GM12878 (cell line): ENCODE measurements at places on chromosomes 12 and 14.

GRCh38 chr12:6867413-6868210 is at the start of gene TPI1:
TPI1 (plus strand) TSS chr12:6867531; CDS start chr12:6867567, 36 bp downstream.
- H3K27ac ChIP-seq, result peak within 1 kb of the TSS; percentile 96
- peaks cover 32% of the 10 kb centered on the region for H3K4me1 ChIP-seq
- H3K4me3 ChIP-seq, result peak within 1 kb of the TSS; percentile 100
- H3K27me3 ChIP-seq, result no peaks in the 10 kb centered on the region
- H3K36me3 ChIP-seq, result peaks cover 25% of the 10 kb centered on the region
- DNase-seq, result peak; percentile 23

- peak; percentile 9 for DNase-seq
- no peaks in the 10 kb centered on the region for H3K27me3 ChIP-seq
- H3K4me1 ChIP-seq, result no peaks in the 10 kb centered on the region
- no peak overlapping the region for H3K4me3 ChIP-seq
- no peaks in the 10 kb centered on the region for H3K36me3 ChIP-seq
These were observed 282.8 kb downstream of the PAWR start for GRCh38 chr12:79407671-79408622.

DNA sequence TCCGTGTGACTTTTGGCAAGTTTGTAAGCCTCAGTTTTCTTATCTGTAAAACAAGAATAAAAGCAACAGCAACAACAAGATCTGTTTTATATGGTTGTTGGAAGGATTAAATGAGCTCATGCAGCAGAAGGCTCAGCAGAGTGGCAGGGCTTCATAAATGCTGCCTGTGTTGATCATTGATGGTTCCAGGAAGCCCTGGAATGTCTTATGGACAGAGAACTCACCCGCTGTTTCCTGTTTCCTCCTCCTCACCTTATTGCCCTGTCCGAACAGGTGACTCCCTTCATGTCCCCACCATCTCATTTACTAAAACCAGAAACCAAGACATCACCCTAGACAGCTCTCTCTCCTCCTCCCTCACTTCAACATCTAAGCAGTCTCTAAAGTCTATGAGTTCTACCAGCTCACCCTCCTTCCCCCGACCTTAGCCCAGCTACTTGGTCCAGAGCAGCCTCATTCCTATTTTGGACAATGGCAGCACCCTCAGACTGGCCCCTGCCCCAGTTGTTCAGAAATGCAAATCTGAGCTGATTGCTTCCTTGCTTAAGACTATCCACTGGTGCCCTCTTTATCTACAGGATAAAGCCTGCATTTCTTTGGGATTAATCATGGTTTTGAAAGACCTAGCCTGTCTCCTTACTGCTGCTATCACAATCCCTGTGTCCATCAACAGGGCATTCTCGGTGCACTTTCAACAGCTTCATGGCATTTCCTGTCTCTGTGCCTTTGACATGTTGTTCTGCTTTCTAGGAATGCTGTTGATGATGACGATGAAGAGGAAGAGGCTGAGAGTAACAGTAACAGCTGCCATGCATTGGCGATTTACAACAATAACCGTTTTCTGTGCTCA is 21.4 kb upstream of the GSG1 start:
- no peaks in the 10 kb centered on the region for H3K4me1 ChIP-seq
- DNase-seq, result no peak
- no peak overlapping the region for H3K27ac ChIP-seq
- H3K27me3 ChIP-seq, result peaks cover 7% of the 10 kb centered on the region; the same call in 1 of the 2 replicates

GRCh38 chr12:113802000-113802749 is 163.9 kb downstream of the RBM19 start:
- no peaks in the 10 kb centered on the region for H3K4me1 ChIP-seq
- H3K36me3 ChIP-seq, result no peaks in the 10 kb centered on the region

GRCh38 chr14:90726656-90727055 is 89.6 kb downstream of the TTC7B start:
- H3K4me3 ChIP-seq, result no peak overlapping the region
- no peak for DNase-seq
- H3K36me3 ChIP-seq, result no peaks in the 10 kb centered on the region
- no peaks in the 10 kb centered on the region for H3K4me1 ChIP-seq
- no peak overlapping the region for H3K27ac ChIP-seq

DNA sequence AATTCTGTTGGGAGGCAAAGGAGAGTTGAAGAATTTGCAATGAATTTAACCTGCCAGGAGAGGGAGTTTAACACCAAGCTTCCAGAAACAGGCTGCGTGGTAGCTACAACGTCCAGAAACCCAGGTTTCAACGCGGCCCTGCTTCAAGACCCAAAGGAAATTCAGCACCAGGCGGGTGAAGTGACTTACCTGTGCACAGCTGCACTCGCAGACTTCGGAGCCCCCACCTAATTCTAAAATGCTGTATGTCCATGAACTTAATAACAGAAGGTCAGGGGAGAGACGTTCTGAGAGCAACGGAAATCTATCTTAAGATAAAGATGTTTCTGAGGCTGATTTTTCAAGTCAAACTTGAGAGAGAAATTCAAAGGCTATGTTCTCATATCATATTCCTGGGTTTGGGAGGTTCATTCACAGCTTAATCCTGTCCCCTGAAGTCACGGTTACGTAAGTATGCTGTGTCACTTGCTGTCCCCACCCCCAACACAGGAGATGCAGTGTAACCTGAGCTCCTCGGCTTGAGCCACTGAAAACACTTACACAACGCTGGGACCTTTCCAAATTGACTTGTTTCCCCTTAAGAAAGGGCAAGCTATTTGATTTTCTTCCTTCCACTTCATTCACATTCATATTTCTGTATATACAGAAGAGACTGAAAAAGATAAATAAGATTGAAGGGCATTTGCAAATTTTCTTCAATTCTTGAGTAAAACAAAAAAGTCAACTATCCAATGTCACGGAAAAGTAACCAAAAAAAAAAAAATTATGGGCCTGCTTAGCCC is 22.7 kb downstream of the CLIP1 start:
- no peak overlapping the region for H3K4me3 ChIP-seq
- H3K4me1 ChIP-seq, result peaks cover 38% of the 10 kb centered on the region
- no peak for DNase-seq
- H3K36me3 ChIP-seq, result no peaks in the 10 kb centered on the region; the same call in 1 of the 2 replicates
- peak overlapping the region; percentile 78 for H3K27ac ChIP-seq

DNA sequence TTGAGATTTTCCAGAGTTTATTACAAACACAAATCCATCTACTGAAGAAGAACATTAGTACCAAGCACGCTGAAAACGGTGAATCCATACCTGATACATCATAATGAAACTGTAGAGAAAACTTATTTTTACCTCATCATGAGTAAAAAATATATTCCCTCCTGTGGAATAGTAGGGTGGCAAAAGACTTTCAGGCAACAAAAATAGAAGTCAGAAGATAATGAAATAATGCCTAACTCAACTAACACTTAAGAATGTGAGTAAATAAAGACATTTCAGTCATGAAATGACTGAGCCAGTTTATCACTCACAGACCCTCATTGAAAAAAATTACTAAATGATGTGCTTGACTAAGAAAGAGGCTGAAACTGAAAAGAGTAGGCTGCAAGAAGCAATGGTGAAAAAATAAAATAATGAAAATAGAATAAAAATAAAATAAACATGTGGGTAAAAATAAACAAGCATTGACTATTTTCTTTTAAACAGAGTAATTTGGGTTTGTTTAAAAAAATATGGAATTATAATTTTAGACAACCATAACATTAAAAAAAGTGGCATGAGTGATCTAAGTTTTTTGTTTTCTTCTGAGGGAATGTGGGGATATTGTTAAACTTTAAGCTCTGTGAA is 148.6 kb downstream of the ASCL1 start:
- peaks cover 29% of the 10 kb centered on the region for H3K4me1 ChIP-seq
- no peaks in the 10 kb centered on the region for H3K27me3 ChIP-seq
- H3K4me3 ChIP-seq, result 0 out of 2 replicates have a peak overlapping the region, but pooled peaks have one; percentile 10
- peak; percentile 80 for DNase-seq

DNA sequence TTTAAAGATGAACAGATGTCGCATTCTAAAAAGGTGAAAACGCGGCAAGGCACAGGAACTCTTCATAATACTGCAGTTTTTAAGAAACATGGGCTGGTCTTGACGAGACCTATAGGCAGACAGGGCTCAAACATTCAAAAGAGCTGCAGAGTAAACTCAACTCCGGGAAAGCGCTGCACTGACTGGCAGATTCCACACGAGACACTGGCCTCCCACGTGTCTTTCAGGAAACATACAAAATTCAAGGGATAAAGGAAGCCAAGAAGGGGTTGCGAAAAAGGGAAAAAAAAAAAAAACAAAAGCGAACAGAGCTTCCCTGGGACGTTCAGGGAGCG is 614 bp upstream of the ARF6 start:
- DNase-seq, result peak; percentile 60
- no peaks in the 10 kb centered on the region for H3K27me3 ChIP-seq
- peak overlapping the region; percentile 100 for H3K27ac ChIP-seq
- peak overlapping the region; percentile 97 for H3K4me3 ChIP-seq

DNA sequence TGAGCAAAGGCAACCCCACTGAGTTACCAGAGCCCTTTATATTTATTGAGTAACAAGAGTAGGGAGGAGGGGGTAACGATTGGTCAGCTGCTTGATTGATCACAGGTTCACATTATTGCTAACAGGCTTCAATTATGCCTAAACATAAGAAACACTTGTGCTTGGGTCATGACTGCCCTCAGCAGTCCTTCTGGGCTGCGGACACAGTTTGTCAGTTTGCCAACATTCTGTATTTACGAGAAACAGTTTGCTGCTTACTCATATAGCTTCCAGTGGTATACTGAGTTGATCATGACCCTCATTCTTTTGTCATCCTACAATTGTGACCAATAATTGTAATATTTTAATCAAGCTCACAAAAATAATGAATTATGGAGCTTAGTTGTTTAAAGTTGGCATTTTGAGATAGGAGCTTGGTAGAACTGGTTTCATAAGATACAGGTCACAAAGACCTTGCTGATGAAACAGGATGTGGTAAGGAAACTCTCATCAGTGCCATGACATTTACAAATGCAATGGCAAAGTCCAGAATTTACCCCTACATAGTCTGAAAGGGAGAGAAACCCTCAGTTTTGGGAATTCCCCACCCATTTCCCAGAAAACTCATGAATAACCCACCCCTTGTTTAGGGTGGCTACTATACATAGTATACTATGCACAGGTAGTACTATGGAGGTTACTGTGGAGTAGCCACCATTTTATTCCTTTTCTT is 1421.0 kb upstream of the FLRT2 start:
- H3K4me1 ChIP-seq, result no peaks in the 10 kb centered on the region
- H3K27me3 ChIP-seq, result no peaks in the 10 kb centered on the region
- DNase-seq, result no peak
- no peak overlapping the region for H3K27ac ChIP-seq
- H3K4me3 ChIP-seq, result no peak overlapping the region

DNA sequence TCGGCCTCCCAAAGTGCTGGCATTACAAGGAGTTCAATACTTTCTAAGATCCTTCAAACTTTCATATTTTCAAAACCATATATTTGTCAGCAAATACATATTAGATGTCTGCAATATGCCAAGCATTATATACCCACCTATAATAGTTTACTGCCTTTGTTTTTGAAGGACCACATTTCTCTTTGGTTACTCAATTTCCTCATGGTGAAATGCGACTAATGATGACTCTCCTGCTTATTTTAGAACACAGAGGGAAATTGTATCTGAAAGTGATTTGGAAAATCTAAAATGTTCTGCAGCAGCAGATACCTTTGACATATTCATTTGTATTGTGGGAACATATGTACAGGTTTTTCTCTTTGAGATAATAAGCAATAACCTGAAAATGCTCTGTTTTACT is 2.7 kb upstream of the CNTN1 start:
- no peak overlapping the region for H3K4me3 ChIP-seq
- H3K36me3 ChIP-seq, result no peaks in the 10 kb centered on the region
- no peak overlapping the region for H3K27ac ChIP-seq
- peaks cover 5% of the 10 kb centered on the region for H3K27me3 ChIP-seq
